ENCODE measurements at places on chromosomes 6 and 20. TPM values are rescaled to one million over a fixed set of nuclear protein-coding genes. Genes with fewer than 3 reads are reported as not detected.

Gene PSMB9
- 66.0 TPM for total RNA-seq

Gene OPRM1
- not detected for total RNA-seq

Gene TDRD6
- total RNA-seq: 0.40 TPM

Gene CST11
- total RNA-seq: not detected

Gene TCF15
- total RNA-seq: 0.16 TPM

Gene PDE10A
- 3.4 TPM for total RNA-seq

Gene MDFI
- 1.9 TPM for total RNA-seq

Gene PHACTR3
- total RNA-seq: 0.44 TPM

GRCh38 chr20:7926767-7927166, 13.5 kb downstream of the HAO1 start:
- DNase-seq: no peak

DNA sequence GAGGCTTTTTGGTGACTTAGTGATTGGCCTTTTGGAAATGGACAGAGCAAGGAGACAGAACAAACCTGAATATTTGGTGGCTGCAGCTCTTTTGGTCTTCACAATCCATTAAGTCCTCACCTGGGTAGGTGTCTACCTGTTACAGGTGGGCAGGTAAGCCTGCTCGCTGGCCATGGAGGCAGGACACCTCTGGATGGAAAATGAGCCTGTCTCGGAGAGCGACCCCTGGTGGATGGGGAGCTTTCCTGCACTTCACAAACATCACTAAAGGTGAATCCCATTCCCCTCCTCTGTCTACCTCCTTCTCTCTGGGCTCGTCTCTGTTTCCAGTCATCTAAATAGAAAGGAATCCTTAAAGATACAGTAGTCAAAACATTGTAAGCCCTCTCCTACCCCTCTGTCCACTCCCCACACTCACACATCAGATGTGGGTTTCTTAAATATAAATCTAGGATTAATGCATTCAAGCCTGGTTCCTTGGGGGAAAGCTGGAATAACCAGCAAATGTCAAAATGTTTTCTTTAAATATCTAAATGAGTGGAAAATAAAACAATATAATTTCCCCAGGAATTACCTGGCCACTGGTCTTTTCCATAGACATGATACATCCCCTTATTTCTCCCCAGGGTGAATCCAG, 304.9 kb downstream of the CDH26 start:
- peak; percentile 27 for DNase-seq

GRCh38 chr20:58652606-58653294, 1.7 kb downstream of the STX16 start:
- DNase-seq: no peak

DNA sequence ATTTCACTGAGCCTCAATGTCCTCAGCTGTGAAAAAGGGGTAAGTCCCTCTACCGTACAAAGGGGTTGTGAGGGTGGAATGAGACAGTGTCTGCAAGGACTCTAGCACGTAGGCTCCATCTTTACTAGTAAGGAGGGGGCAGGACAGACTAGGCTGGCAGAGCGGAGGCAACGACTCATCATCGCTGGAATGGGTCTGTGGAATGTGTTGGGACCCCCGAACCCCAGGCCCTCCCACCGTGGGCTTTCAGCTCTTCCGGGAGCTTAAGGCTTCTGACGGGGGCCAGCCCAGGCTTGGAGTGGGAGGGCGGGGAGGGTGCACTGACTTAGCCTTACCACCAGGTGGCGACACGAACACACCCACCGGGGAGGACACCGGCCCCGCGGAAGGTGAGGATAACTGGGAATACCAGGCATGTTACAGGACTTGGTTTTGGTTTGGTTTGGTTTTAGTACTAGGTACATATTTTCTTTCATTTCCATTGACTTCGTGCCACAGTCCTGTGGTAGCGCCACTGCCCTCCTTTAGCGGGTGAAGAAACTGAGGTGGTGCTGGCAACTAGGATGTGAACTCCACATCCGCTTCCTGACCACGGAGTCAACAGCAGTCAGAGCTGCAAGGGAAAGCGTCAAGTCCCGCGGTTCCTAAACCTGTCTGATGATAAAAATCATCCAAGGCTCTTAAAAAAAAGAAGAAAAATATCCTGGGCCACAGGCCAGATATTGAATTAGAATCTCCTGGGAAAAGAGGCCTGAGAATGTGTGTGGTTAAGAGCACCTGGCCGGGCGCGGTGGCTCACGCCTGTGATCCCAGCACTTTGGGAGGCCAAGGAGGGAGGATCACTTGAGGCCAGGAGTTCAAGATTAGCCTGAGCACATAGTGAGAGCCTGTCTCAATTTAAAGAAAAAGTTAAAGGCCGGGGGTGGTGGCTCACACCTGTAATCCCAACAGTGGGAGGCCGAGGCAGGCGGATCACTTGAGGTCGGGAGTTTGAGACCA, 10.3 kb upstream of the TULP1 start:
- peak; percentile 76 for DNase-seq

DNA sequence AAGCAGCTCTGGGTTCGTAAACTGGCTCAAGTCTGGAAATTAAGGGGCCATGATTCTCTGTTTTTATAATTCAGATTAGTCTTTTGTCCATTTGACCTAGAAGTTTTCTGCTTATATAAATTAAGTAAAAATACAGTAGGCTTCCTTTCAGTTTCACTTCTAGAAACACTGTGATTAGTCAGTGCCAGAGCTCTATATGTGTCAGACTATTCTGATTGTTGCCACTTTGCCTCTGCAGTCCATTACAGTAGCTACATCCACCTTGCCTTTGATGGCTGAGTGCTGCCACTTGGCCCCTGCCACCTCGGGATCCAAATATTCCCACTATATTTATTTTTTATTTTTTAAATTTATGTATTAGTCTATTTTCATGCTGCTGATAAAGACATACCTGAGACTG, 7.9 kb downstream of the ZC2HC1B start:
- no peak for DNase-seq

GRCh38 chr20:46823271-46823751, 71.3 kb upstream of the EYA2 start:
- peak; percentile 83 for DNase-seq

- DNase-seq: no peak
These were observed 703.4 kb downstream of the EPHA7 start for GRCh38 chr6:92715991-92716390.

DNA sequence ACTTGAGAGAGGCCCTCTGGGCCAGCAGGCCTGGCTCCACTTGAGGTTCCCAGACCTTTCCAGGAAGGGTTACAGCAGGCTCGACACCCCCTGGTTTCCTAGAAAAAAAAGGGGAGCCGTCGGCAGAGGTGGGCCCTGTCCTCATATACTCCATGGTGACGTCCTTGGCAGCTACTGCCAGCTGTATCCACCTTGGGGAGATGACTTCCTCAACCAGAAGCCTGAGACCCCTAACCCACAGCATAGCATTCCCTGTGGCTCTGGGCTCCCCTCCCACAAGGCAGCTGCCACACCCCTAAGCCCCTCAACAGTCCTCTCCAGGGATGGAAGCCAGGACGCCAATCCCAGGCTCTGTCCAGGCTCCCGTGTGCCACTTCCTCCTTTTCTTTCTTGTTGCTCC, 294.8 kb downstream of the CDC5L start:
- no peak for DNase-seq

GRCh38 chr6:18359237-18359885, 27.8 kb upstream of the RNF144B start:
- no peak for DNase-seq

DNA sequence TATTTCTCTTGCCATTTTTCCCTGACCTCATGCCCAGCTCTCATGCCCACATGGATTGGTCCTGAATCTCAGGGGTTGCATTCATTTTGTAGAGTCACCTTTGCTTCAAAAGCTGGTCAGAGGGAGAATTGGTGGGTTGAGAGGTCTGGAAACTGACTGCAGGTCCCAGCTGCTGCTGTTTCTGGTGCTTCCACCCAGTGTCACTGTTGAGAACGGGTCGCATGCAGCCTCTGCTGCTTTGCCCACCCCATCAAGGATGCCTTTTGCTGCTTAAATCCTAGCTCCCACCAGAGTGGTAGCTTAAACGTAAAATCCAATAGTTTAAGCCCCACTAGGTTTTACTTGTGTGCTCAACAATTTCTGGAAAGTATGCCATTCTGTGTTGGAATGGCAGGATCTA, 211.4 kb upstream of the TSHZ2 start:
- no peak for DNase-seq

GRCh38 chr6:100906325-100906724, 25.2 kb upstream of the ASCC3 start:
- no peak for DNase-seq

DNA sequence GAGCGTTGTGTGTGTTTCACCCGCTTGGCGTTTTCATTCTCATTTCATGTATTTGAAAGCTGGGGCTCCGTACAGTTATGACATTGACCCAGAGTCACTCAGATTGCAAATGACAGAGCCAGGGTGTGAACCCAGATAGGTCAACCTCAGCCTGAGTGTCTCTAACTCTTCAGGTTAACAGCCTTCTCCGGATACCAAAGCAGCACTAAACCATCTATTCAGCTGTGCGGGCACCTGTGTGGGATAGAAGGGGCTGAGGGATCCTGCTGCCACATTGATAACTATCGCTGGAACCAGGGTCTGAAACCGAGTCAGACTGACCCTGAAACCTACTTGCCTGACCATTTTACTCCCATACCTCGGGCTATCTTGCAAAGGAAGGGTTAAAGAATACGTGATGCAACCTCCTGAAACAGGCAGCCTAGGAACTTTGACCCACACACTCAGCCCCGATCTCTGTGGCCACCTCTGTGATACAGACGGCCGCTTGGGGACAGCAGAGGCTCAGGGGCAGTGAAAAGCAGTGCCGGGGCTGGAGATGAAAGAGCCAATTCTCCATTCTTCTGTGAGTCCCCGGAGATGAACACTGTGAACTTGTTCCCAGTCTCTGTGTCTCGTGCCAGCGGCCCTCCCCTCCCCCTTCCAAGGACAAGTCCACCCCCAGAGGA, 233.5 kb upstream of the QKI start:
- no peak for DNase-seq

DNA sequence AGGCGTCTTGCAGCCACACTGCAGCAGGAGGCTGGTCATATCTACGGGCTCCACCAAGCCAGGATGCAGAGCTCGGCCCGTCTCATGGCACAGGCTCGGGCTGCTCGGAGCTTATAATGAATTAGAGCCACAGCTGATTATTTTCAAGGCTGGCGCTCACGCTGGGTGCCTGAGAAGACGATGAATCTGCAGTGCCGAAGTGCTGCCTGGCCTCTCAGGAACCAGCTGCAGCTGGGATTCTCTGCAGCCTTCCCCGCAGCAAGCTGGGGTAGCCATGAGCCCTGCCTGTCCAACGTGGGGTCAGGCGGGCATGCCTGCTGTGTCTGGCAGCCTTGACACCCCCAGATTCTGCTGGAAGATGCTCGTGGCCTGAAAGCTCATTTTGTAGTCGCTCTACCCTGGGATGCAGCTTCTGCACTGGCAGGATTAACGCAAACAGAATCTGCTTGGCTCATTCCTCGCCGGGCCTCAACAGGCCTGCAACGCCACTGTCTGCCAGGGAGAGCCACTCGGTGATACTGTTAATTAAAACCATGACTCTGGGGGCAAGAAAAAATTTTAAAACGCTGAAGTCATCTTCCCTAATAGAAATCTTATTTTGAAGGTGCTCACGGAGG, 104.3 kb downstream of the CDH26 start:
- no peak for DNase-seq

- DNase-seq: peak; percentile 16
These were observed 15.5 kb downstream of the ZNF831 start for GRCh38 chr20:59178983-59179595.

DNA sequence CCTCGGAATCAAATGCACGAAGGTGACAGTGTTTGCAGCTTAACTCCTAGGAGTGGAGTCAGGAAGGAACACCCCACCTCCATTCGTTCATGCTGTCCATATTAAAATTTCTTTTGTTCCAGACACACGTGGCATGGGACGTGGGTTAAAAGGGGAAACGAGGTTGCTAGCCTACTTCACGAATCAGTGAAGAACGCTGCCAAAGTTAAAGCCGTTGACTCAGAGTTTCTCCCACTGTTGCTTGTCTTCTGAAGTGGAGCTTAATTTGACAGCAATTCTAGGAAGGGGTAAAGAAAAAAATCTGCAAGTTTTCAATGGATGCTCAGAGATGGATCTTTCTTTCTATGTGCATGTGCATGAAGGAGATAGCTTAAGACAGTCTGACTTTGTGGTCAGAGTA, 499.1 kb downstream of the CD83 start:
- DNase-seq: no peak

GRCh38 chr6:38774929-38775707, 60.0 kb downstream of the DNAH8 start:
- no peak for DNase-seq

GRCh38 chr6:64861039-64861651, 845.9 kb downstream of the EYS start:
- DNase-seq: no peak

- DNase-seq: peak; percentile 89
These were observed at the start of gene FERMT1 for GRCh38 chr20:6122873-6123648. Gene FERMT1, minus strand, starts transcription at chr20:6123030. Its CDS starts 3,476 bp downstream, at chr20:6119554.

DNA sequence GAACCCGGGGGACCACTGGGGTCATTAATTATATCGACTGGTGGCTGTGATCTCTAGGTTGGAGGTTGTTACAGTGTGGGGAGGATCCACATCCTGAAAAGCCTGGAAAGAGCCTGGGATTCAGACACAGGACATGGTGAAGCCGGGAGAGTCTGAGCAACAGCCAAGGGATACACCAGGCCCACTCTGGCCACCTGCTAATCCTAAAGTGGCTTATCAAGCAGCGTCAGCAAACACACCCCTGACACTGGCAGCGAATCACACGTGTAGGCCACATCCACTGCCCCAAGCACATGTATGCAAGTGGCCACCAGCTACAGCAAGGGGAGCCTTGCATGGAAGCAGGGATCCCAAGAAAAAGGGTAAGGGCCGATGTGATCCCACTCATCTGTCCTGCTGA, 41.0 kb downstream of the GFOD1 start:
- no peak for DNase-seq

DNA sequence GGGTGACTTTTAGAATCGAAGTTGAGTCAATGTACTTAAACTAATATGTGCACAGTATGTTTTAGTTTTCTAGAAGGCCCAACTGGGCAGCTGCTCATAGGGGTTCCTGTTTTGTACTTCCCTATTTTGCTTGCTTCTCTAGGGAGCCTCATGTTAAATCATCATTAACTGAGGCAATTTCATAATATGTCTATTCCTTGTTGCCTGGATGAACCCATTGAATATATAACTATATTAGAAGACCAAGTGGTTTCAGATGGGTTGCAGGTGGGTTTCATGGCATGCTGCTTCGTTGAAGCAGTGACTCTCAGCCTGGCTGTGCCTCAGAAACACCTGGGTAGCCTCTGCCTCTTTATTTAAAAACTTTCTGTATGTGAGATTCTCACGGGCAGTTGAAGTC, 22.2 kb downstream of the CARMIL1 start:
- DNase-seq: no peak

DNA sequence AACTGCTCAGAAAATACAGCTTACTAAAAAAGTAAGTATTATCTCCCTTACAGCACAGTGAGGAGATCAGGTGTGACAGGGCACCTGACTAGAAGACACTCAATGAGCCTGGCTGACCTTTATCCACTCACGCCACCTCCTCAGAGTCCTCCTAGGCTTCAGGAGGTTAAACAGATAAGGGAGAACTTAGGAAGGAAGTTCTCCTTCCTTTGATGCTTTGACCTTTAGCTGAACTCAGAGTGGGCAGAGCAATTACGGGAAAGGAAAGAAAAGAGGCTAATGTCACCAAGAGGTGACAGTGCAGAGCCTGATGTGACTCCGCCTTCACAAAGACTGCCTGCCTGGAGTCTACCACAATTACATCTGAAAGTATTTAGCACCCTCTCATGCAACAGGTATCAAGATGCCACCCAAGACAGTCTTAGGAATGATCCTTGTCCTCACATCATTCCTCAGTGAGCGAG, 36.7 kb downstream of the MAN1A1 start:
- peak; percentile 31 for DNase-seq

- no peak for DNase-seq
These were observed 9.1 kb downstream of the VTA1 start for GRCh38 chr6:142155895-142156757.

- no peak for DNase-seq
These were observed 106.3 kb upstream of the NXT1 start for GRCh38 chr20:23244156-23244915.
